Spinal cord (tissue), 10 donors: ENCODE measurements at places on chromosomes 13 and 19. TPM values are rescaled to one million over a fixed set of nuclear protein-coding genes. Genes with fewer than 3 reads are reported as not detected.

DNA sequence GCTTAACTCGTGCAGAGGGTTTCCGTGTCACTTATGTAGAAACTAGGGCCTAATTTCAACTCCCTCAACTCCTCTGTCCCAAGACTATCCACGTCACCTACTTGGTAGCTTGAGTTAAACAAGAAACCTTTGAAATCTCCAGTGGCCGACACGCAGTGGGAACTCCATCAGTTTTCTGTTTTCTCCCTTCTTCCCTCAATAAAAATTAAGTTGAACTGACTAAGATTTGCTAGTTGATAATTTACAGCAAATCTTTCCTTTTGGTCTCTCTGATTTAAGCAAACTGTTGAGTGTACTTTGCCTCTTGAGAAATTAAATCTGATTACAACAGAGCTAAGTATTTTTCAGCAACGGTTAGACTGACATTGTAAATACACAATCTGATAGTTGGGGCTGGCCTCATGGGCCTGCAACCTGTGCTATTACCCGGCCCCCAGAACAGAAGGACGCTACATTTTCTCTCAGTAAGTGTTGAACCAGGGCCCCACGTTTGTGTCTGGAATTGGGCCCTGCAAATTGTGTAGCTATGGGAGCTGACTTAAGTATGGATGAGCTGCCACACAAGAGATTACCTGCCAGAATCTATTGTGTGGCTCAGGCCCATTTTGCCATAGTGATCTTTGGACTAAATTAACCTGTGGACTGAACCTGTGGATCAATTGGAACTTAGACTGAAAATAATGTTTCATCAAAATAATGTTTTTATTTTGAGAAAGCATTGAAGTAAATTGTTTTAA is 708 bp upstream of the ESD start:
- H3K27ac ChIP-seq, result peak overlapping the region; percentile 90
- DNase-seq, result no peak
- H3K4me1 ChIP-seq, result peaks cover 18% of the 10 kb centered on the region

GRCh38 chr19:54188215-54188871 is 1.0 kb downstream of the MBOAT7 start:
- no peaks in the 10 kb centered on the region for H3K27me3 ChIP-seq
- no peak for DNase-seq
- H3K4me3 ChIP-seq, result peak overlapping the region; percentile 62
- peaks cover 24% of the 10 kb centered on the region for H3K4me1 ChIP-seq
- H3K27ac ChIP-seq, result peak overlapping the region; percentile 100

RPL18 gene
- 1,623 TPM for total RNA-seq

GRCh38 chr19:57664269-57665127 is 4.2 kb upstream of the ZSCAN4 start:
- H3K36me3 ChIP-seq, result no peaks in the 10 kb centered on the region
- peak; percentile 84 for DNase-seq
- H3K27ac ChIP-seq, result peak overlapping the region; percentile 86
- peaks cover 13% of the 10 kb centered on the region for H3K4me1 ChIP-seq
- H3K4me3 ChIP-seq, result peak overlapping the region; percentile 36
- peaks cover 3% of the 10 kb centered on the region for H3K27me3 ChIP-seq

- DNase-seq, result no peak
- H3K27ac ChIP-seq, result no peak overlapping the region
- H3K27me3 ChIP-seq, result no peaks in the 10 kb centered on the region
Observed at GRCh38 chr13:22690756-22691155, 490.0 kb upstream of the SGCG start.

PDE4C gene
- total RNA-seq, result 0.88 TPM

LILRA6 gene
- 0.99 TPM for total RNA-seq

- H3K36me3 ChIP-seq, result no peaks in the 10 kb centered on the region
- H3K4me3 ChIP-seq, result no peak overlapping the region
- no peak overlapping the region for H3K27ac ChIP-seq
- no peak for DNase-seq
- no peaks in the 10 kb centered on the region for H3K4me1 ChIP-seq
Observed at GRCh38 chr13:34640179-34640992, 301.7 kb upstream of the NBEA start.

GRCh38 chr13:32476021-32476731 is 48.2 kb upstream of the N4BP2L1 start:
- no peak overlapping the region for H3K4me3 ChIP-seq
- H3K4me1 ChIP-seq, result no peaks in the 10 kb centered on the region
- H3K36me3 ChIP-seq, result no peaks in the 10 kb centered on the region
- no peaks in the 10 kb centered on the region for H3K27me3 ChIP-seq

DNA sequence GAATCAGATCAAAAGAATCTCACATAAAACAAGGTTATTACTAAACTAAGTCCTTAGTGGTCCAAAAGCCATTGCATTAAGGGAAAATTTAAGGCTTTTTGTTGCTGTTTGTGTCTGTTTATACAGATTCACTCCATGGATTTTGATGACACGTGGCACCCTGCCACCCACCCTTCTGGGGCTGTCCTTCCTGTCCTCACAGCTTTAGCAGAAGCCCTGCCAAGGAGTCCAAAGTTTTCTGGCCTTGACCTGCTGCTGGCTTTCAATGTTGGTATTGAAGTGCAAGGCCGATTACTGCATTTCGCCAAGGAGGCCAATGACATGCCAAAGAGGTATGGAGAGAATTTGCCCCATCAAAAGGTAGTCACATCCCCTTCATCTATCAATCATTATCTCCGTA is 6.9 kb downstream of the ACOD1 start:
- no peak overlapping the region for H3K4me3 ChIP-seq
- peaks cover 4% of the 10 kb centered on the region for H3K4me1 ChIP-seq
- DNase-seq, result no peak
- no peaks in the 10 kb centered on the region for H3K27me3 ChIP-seq

- no peak overlapping the region for H3K27ac ChIP-seq
- no peaks in the 10 kb centered on the region for H3K27me3 ChIP-seq
- no peak for DNase-seq
- H3K36me3 ChIP-seq, result no peaks in the 10 kb centered on the region
- H3K4me3 ChIP-seq, result no peak overlapping the region
- no peaks in the 10 kb centered on the region for H3K4me1 ChIP-seq
Observed at GRCh38 chr13:51479199-51479523, 26.3 kb upstream of the INTS6 start.

DNA sequence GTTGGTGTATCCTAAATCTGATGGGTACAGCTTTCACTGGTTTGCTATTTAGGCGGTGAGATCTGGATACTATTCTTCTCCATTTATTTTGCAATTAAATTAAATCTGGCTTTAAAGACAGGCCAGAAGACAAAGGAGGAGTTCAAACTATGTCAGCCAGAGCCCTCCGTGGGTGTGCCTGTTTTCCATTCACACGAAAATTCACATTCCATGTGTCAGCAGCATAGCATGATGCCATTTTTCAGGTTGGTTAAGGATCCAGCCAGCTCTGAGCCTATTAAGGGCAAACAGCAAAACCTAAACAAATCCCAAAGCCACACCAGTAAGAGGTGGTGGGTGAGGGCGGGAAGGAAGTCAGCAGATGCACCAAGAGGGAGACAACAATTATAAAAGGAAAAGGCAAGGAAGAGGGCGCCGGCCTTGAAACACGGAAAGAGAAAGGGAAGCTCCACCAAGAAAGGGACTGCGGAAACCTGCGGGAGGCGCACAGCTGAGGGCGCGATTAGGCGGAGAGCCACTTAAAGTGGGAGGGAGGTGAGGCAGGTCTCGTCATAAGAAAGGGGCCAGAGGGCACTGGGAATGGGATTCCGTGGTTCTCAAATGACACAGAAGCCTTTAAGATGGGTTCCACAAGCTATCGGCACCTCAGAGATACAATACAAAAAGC is 43.0 kb downstream of the CARS2 start:
- no peaks in the 10 kb centered on the region for H3K4me1 ChIP-seq
- peaks cover 39% of the 10 kb centered on the region for H3K36me3 ChIP-seq
- no peak overlapping the region for H3K27ac ChIP-seq

DNA sequence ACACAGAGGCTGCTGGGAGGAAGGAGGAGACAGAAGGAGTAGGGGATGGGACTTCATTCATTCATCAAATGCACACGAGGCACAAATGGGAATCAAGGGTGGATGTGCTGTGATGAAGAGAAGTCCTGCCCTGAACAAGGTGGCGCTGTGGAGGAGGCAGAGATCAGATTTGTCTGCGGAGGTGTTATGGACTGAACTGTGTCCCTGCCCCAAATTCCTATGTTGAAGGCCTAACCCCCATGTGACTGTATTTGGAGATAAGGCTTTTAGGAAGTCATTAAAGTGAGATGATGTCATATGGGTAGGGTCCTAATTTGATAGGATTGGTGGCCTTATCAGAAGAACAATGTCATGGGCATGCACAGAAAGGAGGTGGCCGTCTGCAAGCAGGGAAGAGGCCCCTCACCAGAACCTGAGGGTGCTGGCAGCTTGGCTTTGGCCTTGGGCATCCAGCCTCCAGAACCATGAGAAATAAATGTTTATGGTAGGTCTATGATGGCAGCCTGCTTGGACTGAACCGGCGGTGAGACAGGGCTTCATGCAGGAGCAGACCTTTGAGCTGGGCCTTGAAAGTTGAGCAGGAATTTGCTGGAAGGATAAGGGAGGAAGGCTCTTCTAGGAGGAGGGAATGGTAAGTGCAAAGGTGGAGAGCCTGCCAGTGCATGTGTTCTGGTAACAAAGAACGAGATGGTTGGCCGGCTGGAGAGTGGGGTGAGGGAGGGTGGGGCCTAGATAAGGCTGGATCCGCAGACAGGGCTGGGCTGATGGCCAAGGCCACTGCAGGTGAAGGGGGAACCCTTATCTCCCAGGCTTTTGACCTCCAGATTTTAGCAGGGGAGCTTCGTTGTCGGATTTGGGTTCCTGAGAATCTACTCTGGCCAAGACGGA is 2.7 kb upstream of the CEBPA start:
- peaks cover 25% of the 10 kb centered on the region for H3K4me1 ChIP-seq
- no peak overlapping the region for H3K4me3 ChIP-seq
- peaks cover 36% of the 10 kb centered on the region for H3K27me3 ChIP-seq
- no peaks in the 10 kb centered on the region for H3K36me3 ChIP-seq

DNA sequence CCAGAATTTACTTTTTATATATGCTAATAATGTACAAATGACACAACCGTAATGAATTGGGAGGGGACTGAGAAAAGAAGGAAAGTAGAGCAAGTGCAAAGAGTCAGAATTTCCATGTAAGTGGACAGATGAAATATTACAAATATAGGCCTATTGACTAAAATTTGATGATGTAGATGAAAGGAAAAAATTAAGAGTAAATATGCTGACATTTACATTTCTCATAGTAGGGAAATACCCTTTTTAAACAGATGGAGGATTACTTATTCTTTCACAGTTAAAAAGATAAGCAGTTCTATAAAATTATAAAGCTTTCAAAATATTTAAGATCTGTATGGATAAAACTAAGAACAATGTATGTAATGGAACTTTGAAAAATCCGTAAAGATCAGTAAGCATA is 185.4 kb downstream of the NBEA start:
- H3K4me3 ChIP-seq, result no peak overlapping the region
- peaks cover 5% of the 10 kb centered on the region for H3K36me3 ChIP-seq
- no peaks in the 10 kb centered on the region for H3K4me1 ChIP-seq
- no peak overlapping the region for H3K27ac ChIP-seq

DNA sequence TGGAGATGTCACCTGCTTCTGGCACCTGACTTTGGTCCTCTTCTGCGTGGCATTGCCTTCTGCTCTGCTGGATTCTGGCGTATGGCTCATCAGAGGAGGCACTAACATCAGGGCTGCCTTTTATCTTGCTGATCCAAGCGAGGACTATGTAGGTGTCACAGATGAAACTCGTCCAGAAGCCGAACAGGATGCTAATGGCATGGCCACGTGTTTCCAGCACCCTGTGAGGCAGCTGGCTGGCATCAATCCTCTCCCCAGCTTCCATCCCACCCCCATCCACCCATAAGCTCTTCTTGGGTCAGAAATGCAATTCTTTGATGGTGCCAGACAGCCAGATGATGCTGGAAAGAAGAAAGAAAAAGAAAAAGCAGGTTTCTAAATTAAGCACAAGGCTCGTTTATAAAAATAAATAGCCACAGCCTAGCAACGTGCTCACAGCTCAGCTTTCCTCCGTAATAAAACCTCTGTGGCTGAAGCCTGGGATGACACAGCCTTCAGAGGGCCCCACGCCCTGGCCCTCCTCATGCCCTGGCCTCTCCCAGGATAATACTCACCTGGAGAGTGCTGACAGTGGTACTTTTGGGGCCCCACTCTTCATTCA is 212.9 kb upstream of the SERP2 start:
- H3K27me3 ChIP-seq, result no peaks in the 10 kb centered on the region
- H3K36me3 ChIP-seq, result no peaks in the 10 kb centered on the region
- H3K4me3 ChIP-seq, result no peak overlapping the region
- DNase-seq, result peak; percentile 61
- peaks cover 15% of the 10 kb centered on the region for H3K4me1 ChIP-seq
- peak overlapping the region; percentile 8 for H3K27ac ChIP-seq

DNA sequence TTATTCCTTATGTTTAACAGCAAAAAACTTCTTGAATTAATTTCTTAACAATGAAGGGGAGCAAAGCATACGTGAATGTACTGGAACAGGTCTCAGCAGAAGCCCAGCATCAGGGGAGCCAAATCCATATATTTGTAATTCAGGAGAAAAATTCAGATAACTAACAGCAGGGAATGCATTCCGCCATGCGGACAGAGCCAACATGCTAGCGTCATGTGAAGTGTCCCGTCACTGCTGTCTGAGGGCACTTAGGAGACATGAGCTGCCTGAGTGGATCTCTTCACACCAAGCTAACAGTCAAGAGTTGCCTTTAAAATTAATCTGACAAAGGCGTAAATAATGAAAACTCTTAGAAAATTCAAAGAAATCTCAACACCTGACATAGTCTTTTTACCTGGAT is 6.4 kb downstream of the AMER2 start:
- no peak for DNase-seq
- peak overlapping the region; percentile 26 for H3K4me3 ChIP-seq
- H3K27ac ChIP-seq, result no peak overlapping the region
- peaks cover 11% of the 10 kb centered on the region for H3K36me3 ChIP-seq
- H3K4me1 ChIP-seq, result peaks cover 11% of the 10 kb centered on the region

PSG11 gene
- total RNA-seq, result 0.55 TPM

GRCh38 chr13:25973085-25973484 is 78.7 kb downstream of the SHISA2 start:
- no peaks in the 10 kb centered on the region for H3K4me1 ChIP-seq
- DNase-seq, result no peak
- H3K4me3 ChIP-seq, result no peak overlapping the region
- H3K36me3 ChIP-seq, result peaks cover 2% of the 10 kb centered on the region

GRCh38 chr13:42377640-42378382 is 105.9 kb downstream of the AKAP11 start:
- H3K27me3 ChIP-seq, result no peaks in the 10 kb centered on the region
- DNase-seq, result no peak
- H3K27ac ChIP-seq, result no peak overlapping the region

TLE6 gene
- total RNA-seq, result 5.0 TPM

LYPD5 gene
- total RNA-seq, result 7.1 TPM

ICAM1 gene
- 10.4 TPM for total RNA-seq

GRCh38 chr19:46607448-46607841 is 6.3 kb downstream of the CALM3 start:
- no peak overlapping the region for H3K4me3 ChIP-seq
- no peak for DNase-seq
- H3K36me3 ChIP-seq, result peaks cover 80% of the 10 kb centered on the region
- H3K4me1 ChIP-seq, result peaks cover 55% of the 10 kb centered on the region

- H3K4me1 ChIP-seq, result peaks cover 20% of the 10 kb centered on the region
- no peak overlapping the region for H3K4me3 ChIP-seq
- H3K27me3 ChIP-seq, result no peaks in the 10 kb centered on the region
- no peak for DNase-seq
Observed at GRCh38 chr19:12772323-12772722, 3.0 kb downstream of the HOOK2 start.
